Motor neuron (in vitro differentiated cells): ENCODE measurements at places on chromosomes 5 and 9.

DNA sequence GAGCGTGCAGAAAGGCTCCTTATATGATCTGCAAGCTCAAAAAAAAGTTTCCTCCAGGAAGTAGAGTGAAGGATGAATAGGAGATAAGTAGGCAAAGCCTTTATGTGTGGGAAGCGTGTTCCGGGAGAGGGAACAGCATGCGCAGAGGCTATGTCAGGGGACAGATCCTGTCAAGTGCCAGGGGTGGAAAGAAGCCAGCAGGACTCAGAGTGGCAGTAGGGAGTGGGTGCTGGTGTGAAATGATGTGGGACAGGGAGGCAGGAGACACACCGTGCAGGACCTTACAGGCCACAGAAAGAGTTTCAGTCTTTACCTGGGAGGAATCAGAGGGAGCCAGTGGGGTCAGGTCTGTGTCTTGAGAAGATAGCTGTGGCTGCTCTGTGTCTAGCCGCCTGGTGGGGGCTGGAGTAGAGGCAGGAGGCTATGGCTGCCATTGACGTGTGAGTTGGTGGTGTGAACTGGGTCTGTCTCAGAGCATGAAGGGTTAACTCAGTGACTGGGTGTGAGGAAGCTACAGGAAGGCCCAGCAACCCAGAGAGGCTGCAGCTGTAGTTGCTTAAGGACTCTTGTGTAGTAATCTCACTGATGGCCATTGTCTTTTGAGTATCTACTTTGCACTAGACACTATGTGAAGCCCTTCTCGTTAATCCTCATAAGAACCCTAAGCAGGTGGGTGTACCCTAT lies 71.3 kb downstream of the PPARGC1B start:
- no peak for ATAC-seq

GRCh38 chr5:161372682-161373344 lies 173.7 kb downstream of the GABRB2 start:
- peak; percentile 63 for ATAC-seq

DNA sequence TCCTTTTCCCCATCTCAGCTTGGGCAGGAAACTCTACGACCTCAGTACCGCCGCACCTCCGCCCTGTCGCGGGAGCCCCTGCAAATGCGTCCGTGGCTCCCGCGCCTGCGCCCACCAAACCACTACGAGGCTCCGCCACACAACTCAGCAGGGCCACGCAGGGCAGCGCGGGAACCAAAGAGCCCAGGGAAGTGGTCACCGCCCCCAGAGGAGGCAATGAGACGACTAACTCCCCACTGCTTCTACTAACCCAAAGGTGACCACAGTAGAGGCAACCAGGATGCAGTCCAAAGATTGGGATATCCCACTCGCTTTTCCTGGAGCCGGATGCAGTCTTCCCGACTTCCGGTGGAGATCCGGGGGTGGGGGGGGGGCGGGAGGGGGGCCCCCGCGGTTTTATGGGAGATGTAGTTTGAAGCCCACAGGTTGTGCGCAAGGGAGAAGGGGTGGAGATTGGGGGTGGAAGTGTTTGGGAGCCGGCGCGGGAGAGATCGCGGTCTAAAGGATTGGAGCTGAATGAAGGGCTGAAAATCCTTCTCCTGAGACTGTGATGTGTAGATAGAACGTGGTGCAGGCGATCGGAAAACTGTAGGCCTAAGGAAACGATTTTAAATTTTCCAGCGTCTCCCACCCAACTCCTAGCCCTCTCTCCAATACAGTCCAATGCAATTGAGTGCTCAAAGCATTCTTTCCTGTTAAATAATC lies at the start of gene NUDT12:
NUDT12 (minus strand) TSS at position 337 of the 705 bp plus-strand sequence. CDS start 2,541 bp downstream, outside the sequence.
- ATAC-seq, result peak; percentile 95

- ATAC-seq, result peak; percentile 93
Observed at GRCh38 chr5:174317256-174317894, 271.9 kb downstream of the NSG2 start.
